Glomerular endothelial cell (primary cell): ENCODE measurements at places on chromosomes 13 and 19. TPM values are rescaled to one million over a fixed set of nuclear protein-coding genes. Genes with fewer than 3 reads are reported as not detected.

The BEST2 gene
- not detected in 2 replicates for total RNA-seq

The PAF1 gene
- 27.4 and 32.1 TPM in 2 replicates for total RNA-seq

The CGB1 gene
- not detected in 2 replicates for total RNA-seq

The ZNF837 gene
- 1.9 and 5.3 TPM in 2 replicates for total RNA-seq

DNA sequence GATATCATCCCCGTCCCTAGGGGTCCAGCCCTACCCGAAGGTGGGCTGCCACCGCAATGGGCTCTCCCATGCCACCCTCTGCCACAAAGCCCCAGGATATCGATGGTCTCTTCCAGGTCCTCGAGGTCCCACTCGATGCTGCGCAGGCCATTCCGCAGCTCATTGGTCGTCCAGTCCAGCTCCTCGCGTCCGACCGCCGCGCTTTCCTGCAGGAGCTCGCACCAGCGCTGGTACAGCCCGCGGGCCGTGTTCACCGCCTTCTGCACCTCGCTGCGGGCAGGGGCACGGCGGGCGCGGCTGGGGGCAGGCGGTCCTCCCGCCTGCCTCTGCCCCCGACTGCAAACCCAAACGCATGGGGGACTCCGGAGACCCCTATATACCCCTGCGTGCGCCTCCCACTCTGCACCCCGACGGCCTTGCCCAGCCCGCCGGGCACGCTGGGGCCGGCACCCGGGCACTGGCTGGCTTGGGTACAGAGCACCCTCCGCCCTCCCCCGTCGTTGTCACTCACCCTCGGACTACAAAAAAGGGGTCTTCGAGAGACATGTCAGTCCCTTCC is 468 bp downstream of the STX10 start:
- DNase-seq: no peak

DNA sequence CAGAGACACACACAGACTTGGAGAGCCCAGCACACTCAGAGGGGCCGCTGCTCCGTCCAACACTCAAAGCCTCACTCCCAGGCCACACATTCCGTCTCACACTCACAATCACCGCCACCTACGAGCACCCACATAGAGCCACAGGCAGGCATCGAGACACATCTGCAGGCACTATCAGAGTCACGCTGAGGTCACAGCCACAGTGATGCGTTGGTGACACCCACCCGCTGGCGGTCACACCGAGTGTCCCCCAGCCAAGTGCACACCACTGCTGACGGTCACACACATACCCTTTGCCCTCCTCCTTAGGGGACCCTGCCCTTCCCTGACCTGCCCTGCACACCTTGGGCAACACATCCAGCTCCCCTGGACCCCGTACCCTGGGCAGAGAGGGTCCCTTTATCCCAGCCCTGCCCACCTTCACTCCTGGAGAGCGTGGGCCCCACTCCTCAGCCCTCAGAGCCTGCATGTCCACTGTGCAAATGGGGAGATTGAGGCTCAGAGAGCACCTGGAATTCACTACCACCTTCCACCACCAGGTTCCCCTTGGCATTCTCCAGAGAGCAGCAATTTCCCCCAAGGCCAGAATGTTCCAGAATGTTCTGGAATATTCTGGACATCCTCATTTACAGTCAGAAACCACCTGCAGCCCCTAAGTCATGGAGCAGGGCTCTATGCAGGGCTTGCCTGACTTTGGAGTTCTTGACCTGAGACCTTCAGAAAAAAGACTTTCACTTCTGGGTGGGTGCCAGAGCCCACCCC is 5.4 kb downstream of the FUT5 start:
- DNase-seq: no peak

GRCh38 chr13:99959540-99960230 is 11.9 kb downstream of the ZIC5 start:
- DNase-seq: no peak
